Activated T-cell treated with anti-CD3 and anti-CD28 coated beads, Interleukin-2, amount 50 U/mL, for 1 hour (primary cell): ENCODE measurements at places on chromosomes 12 and 14.

GRCh38 chr14:72715850-72716228, 178.1 kb downstream of the DPF3 start:
- no peak for DNase-seq

GRCh38 chr12:56150563-56150962, 1.8 kb upstream of the MYL6B start:
- no peak for DNase-seq

DNA sequence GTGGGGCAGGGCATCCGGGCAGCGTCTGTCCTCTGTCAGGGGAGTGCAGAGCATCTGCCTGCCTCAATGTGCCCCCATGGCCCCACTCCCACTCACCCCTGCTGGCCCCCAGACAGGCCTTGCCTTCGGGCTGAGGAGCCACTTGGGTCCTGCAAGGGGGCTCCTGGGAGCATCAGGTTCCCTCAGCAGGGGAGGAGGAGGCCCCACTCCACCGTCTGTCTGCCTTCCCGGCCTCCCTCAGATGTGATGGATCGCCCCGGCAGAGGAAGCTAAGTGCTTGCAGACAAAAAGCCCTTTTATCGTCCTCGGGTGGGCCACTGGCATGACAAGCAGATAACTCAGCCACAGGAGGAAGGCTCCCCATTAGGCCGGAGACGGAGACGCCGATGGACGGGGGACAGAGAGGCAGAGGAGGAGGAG, 35.1 kb downstream of the NCOR2 start:
- DNase-seq = no peak

DNA sequence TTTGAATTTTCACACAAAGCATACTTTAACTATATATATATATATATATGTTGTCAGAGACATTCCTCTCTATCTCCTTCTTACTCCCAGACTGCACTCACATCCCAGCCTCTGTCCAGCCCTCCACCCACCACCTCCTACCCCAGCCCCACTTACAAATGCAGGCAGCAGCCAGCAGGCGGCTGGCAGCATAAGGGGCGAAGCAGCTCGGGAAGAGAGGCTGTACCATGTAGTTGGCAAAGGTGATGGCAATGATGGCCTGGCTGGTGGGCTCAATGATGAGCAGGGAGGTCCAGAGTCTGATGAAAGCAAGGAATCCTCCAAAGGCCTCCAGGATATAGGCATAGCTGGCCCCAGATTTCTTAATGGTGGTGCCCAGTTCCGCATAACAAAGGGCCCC, 2.5 kb downstream of the SLC7A7 start:
- no peak for DNase-seq

DNA sequence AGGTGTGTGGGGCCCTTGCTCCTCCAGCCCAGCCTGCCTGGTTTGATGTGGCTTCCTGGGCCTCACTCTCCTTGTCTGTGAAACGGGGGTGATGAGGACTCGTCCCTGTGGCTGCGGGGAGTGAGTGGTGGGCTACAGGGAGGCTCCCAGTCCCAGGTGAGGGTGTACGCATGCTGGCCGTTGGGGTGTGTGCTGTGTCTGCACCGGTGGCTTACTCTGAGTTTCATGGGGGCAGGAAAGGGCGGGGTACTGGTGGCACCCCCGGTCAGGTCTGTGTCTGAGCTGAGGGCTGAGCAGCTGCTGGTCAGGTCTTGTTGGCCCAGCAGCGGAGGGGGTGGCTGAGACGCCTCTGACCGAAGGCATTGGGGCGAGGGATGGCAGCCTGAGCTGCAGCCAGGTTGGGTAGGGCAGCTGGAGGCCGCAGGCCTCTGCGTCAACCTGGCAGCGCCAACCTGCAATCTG, 11.2 kb downstream of the ULK1 start:
- no peak for DNase-seq

- DNase-seq = no peak
Observed at GRCh38 chr14:50318031-50318626, 6.0 kb downstream of the DMAC2L start.

DNA sequence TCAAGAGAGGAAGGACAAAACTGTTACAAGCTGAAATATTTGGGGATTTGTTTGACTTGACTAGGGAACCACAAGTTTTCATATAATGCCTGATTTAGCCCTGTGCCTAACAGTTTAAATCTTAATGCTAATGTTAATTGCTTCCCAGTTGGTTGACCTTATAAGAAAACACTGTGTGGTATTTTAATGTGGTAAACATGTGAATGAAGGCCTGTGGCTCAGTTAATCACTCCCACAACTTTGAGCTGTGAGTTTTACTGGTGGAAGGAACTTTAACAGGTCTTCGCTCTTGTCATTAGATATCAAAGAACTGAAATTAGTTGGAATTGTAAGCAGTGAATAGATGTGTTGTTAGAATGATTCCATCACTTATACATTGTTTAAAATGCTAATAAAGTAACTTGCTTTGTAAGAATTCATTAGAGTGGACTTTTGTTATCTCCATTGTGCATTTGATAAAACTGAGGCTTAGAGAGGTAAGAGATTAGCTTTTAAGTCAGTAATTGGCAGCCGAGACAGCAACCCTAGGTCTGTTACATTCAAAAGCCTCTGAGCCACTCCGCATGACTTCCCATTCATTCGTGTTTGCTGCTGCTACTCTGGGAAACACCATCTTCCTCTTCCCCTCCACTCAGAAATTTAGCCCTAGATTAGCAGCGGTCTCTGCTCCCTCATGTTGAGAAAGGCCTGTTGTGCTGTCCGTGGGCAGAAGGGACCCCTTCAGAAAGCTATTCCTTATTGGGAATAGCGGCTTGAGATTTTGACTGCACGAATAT, 1.0 kb upstream of the TBK1 start:
- DNase-seq = no peak

- DNase-seq = no peak
Observed at GRCh38 chr12:55659486-55660385, 23.0 kb downstream of the OR10P1 start.

GRCh38 chr14:41298328-41298690, 308.4 kb upstream of the LRFN5 start:
- no peak for DNase-seq

DNA sequence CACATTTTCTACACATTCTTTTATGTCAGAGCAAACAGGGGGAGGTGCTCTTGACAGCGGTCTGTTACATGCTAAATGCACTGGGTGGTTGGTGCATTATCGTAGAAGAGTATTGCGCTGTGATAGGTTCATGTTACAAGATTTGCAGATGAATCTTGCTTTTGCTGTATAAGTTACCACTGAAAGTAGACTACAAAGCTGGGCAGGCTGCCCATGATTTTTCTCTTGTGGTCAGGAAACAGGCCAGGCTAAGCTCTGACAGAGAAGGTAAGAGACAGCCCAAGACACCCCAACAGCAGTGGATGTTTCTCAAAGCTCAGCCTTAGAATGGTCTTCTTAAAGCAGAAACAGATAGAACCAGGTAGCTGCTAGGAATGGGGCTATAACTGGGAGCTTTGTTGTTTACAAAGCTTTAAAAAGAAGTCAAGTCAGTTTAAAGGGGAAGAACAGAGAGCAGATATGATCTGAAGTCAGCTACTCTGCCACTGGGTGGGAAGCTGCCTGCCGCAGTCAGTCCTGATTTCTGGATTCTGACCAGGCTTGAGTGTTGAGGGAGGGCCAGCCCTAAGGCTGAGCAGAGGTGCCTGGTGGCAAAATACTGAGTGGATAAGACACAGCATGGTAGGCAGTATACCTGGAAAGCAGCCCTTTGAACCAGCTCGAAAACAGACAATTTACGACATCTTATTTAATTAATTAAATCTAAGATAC, 9.4 kb downstream of the KCNA1 start:
- no peak for DNase-seq

- DNase-seq = no peak
Observed at GRCh38 chr12:51281202-51281924, 11.1 kb upstream of the SMAGP start.

DNA sequence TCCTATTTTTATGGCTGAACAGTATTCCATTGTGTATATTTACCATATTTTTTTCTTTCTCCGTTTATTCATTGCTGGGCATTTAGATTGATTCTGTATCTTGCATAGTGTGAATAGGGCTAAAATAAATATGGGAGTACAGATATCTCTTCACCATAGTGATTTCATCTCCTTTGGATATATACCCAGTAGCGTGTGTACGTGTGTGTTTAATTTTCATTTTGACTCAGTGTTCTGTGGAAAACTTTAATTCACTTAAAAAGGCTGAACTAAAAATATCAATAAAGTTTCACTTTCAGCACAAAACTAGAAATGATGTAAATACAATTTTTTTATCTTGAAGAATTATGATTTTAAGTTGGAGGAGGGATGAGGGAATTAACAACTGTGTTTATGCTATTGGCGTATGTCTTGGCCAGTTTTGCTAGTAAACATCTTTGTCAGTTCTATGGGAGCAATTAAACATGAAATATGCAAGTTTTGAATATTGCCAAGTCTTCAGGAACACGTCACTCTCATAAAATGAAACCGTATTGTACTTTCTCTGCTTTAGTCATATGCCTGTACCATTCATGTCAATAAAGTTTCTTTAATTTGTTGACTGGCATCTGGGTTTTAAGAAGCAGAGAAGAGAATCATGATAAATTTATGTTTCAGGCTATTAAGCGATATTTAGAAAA, 99.8 kb downstream of the PTGER2 start:
- no peak for DNase-seq

- peak; percentile 36 for DNase-seq
Observed at GRCh38 chr12:62191491-62192179, 68.6 kb upstream of the USP15 start.

DNA sequence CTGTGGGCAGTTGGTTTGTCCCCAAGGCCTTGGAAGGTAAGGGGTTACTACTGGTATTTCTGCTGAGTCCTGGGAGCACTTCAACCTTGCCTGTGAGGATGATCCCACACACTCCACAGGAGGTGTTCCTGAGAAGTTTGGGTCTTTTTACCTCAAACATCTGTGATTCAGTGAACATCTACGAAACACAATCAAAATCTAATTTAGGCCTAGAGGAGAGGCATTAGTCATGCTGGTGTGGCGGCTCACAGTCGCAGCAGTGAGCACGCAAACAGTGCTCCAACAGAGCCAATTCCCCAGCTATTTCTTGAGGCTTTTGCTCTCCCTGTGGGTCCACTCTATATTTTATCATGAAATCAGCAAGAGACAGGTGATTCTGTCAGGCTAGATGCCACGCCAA, 107.6 kb downstream of the APAF1 start:
- DNase-seq = no peak

DNA sequence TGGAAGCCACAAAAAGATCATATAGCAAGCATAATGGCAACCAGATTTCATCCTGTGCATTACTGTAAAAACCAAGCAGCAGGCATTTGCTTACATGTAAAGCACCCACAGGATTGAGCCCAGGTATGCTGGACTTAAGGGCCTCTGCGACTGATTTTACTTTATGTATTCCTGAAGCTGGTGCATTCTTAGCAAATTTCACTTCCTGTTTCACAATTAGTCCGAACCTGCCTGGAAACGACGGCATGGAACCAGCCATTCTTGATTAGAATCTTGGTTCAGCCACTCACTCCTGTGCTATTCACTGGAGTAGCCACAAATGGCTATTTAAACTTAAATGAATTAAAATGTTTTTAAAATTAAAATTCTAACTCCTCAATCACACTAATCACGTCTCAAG, 239.2 kb downstream of the NUAK1 start:
- no peak for DNase-seq

DNA sequence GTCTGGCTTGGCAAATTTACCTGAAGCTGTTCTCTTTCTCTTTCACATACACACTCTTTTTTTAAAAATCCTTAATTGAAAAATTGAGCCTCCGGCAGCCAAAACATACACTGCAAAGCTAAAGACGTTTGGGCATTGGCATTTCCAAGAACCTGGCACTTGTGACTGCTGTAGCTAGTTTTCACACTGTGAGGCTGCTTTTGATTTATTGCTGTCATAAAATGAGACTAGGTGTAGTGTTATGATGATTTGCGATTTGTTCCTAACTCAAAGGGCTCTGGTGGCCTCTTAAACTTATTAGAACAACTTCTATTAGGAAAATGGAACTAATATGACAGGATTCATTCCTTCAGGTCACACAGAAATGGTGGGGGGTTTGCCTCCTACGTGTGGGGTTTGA, 377.1 kb upstream of the FAR2 start:
- no peak for DNase-seq

GRCh38 chr12:124679533-124680371, 112.3 kb upstream of the NCOR2 start:
- DNase-seq = no peak

- no peak for DNase-seq
Observed at GRCh38 chr12:91704446-91704845, 441.2 kb downstream of the BTG1 start.

- DNase-seq = no peak
Observed at GRCh38 chr14:58107947-58108552, 44.0 kb downstream of the ARMH4 start.

- DNase-seq = no peak
Observed at GRCh38 chr12:91608542-91608941, 425.9 kb upstream of the DCN start.

GRCh38 chr12:59973515-59973914, 377.7 kb downstream of the SLC16A7 start:
- no peak for DNase-seq

GRCh38 chr12:107558816-107559382, 126.7 kb upstream of the PWP1 start:
- DNase-seq = no peak

- DNase-seq = no peak
Observed at GRCh38 chr12:60977966-60978365, 1282.2 kb upstream of the USP15 start.

DNA sequence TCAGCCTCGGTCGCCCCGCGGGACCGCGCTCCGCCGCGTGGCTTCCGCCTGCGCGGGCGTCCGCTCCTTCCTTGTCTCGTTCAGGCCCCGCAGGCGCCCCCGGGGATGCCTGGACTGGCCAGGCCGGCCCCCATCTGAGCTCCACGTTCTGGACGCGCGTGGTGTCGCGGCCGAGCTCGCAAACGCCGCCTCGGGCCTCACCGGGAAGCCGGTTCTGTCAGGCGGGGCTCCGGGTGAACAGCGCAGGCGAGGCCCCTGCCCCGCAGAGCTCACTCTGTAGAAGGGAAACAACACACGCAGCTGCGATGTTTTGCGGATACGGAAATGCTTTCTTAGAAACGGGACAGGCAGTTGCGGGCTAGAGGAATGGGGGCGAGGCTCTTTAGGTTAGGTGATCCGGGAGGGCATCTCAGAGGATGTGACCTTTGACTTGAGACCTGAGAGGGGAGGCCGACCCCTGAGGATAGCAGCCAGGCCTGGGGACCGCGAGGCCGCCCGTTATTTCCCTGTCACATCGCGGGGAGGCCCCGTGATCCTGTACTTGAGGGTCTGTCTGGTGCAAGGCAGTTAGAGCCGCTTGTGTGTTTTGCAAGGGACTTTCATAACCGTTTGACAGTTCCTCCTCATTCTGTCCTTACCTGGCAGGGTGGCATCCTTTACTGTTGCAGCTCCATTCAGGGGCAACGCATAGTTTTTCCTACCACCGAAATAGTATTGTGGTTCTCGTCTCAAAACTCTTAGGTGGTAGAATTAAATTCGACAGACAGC, 584 bp downstream of the VRK1 start:
- no peak for DNase-seq
